ENCODE measurements at places on chromosomes 6 and 20.

DNA sequence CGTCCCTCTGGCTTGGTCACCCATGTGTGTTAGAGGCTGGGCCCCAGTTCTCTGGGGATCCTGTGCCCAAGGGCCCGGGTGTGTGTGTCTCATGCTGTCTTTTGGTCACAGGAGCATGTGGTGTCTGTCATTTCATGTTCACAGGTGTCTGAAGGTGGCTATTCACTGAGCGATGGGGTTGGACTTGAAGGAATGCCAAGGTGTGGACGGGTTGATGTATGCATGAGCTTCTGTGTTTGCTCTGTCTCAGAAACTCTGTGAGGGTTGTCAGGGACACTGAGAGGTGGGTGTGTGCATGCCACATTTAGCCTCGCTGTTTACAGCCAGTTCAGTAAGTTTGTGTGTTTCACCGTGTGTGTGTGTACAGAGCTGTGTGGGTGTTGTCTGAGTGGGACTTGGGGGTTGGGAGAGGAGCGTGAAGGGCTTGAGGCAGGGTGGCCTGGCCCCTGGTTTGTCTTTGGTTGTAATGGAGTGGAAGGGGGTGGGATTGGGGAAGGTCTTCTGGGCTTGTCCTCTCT is 1.2 kb downstream of the DDR1 start:
- no peak for DNase-seq

- no peak for DNase-seq
Measured at GRCh38 chr20:38673725-38674091, 50.6 kb upstream of the SLC32A1 start.

GRCh38 chr6:20891161-20891560 is 356.9 kb downstream of the CDKAL1 start:
- DNase-seq, result no peak

DNA sequence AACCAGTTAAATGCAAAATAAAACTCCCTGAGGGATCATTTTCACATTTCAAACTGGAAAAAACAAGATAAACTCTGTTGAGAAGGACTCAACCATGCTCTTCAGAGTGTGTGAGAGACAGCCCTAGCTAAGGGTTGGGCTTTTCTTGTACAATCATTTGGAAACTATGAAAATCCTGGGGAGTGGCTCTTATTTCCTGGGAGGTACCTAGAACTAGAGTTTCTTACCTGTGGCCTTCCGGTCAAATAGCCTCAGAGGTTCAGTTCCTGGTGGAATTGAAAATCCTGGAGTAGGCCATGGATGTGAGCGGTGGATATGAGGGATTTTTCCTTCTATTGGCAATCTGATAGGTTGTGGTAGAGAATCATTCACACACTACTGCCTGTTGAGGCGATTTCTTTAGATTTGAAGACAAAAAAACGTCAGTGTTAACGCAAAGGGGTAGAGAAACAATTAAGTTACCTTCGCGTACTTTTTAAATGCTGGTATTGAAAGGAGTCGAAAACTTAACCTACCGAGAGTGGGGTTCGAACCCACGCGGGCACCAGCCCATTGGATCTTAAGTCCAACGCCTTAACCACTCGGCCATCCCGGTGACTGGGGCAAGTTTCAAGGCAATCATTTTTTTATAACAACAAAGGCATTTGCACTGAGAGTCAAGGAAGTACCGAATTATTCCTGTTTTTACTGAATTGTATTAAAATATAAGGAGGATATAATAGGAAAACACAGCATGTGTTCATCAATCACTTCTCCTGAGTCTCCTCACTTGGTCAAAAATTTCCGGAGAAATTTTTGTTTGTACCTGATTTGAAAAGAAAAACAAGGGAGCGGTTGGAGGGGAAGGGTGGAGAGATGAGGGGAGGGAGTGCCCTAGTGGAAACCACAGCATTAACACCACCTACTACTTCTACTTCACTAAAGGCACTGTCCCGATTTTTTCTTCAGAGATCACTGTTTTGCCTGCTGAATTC is 191.3 kb downstream of the OR2B2 start:
- DNase-seq, result no peak

DNA sequence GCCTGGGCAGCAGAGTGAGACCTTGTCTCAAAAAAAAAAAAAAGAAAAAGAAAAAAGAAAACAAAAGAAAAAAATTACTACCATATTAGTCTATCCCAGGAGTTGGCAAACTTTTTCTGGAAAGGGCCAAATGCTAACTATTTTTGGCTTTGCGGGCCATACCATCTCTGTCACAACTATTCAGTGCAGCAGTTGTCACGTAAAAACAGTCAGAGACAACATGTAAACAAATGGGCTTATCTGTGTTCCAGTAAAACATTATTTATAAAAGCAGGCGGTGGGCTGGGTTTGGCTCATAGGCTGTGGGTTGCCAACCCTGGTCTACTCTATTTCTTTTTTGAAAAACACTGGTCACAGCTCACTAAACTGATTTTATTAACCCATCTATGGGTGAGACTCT is 53.4 kb downstream of the EYA2 start:
- DNase-seq, result no peak

DNA sequence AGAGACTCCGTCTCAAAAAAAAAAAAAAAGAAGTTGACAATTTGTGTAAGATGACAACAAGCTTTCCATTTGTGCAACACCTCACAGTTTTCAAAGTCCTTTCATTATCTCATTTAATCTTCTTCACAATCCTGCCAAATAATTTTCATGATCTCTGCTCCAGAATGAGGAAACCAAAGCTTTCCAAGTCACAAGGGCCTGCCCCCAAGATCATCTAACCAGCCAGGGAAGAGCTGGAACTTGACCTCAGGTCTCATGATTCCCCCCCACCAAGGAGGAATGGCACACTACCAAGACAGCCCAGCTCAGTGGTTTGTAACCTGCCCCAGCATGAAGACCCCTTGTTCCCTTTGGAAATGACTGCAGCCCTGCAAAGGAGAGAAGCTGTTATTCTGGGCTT is 74.0 kb upstream of the PIM1 start:
- DNase-seq, result no peak

GRCh38 chr6:123855506-123855905 is 51.8 kb downstream of the NKAIN2 start:
- DNase-seq, result no peak

GRCh38 chr20:18835466-18836256 is 22.1 kb downstream of the SCP2D1 start:
- DNase-seq, result no peak

DNA sequence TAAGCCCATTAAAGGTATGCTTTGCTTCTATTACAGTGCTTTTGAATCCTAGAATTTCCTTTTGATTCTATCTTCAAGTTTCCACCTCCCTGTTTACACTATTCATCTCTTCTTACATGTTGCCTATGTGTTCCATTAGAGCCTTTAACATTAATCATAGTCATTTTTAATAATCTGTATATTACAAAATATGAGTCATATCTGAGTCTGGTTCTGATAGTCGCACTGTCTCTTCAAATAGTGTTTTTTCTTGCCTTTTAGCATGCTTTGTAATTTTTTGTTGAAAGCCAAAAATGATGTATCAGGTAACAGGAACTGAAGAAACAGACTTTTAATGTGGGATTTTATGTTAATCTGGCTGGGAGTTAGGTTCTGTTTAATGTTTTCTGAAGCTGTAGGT is 68.4 kb downstream of the DNAAF9 start:
- DNase-seq, result no peak

- no peak for DNase-seq
Measured at GRCh38 chr6:117927866-117928265, 20.8 kb downstream of the SLC35F1 start.

- DNase-seq, result no peak
Measured at GRCh38 chr6:10434235-10434634, 19.4 kb upstream of the TFAP2A start.

- no peak for DNase-seq
Measured at GRCh38 chr6:162697872-162698403, 29.6 kb downstream of the PRKN start.

DNA sequence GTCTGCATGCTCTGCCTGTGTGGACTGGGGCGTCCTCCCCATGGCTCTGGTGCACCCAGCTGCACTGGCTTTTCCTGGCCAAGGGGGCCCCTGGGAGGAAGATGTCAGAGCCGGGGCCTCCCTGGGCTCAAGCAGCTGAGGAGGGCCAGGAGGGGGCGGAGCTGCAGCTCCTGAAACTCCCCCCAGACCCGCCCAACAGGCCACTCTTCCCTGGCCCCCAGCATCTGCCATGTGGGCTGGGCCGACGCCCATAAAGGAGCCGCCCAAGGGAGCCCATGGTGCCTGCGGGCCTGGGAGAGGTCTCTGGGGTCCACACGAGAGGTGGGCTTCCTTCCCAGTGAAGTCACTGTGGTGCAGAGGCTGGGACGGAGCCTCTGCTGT is 4.0 kb downstream of the RBBP8NL start:
- DNase-seq, result no peak

- DNase-seq, result no peak
Measured at GRCh38 chr6:24631671-24632070, 14.3 kb downstream of the KIAA0319 start.

DNA sequence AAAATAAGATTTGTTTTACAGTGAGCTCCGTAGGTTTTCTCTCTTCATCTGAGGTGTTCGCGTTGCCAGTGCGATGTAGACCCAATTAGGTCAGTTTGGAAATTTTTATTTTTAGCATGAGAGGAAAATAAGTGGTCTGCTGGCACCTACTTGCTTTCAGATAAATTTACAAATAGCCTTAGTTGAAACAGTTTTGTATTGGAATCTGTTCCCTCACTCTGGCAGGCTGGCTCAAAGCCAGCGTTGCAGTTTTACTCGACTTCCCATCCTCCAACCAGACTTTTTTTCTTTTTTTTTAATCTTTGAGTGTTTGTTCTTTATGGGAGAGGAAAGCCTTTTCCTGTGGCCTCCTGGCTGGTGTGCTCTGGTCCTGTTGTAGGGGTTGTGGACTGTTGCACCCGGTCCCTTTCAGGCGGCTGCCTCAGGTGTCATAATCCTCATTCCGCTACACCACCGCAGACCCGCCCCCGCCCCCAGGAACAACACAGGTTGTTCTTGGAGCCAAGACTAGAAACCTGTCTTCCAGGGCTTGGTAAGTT is 46.7 kb downstream of the TIAM2 start:
- no peak for DNase-seq

DNA sequence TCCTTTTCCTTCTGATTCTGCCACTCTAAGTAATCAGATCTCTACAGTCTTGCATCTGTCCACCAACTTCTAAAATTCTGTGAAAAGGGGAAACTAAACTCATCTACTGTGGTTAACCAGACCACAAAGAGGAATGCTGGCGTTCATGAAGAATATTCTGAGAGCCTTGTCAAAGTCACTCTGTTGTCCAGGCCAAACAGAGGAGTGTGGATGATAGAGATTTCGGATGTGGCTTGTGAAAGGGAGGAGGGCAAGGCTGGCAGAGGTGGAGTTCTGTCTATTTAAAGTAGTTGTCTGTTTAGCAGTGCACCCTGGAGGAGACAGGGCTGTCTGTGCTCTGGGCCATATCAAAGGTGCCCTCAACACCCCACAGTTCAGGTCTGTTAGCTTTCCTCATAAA is 33.9 kb downstream of the CCN2 start:
- no peak for DNase-seq

- DNase-seq, result no peak
Measured at GRCh38 chr6:126804332-126805064, 314.0 kb upstream of the RSPO3 start.

DNA sequence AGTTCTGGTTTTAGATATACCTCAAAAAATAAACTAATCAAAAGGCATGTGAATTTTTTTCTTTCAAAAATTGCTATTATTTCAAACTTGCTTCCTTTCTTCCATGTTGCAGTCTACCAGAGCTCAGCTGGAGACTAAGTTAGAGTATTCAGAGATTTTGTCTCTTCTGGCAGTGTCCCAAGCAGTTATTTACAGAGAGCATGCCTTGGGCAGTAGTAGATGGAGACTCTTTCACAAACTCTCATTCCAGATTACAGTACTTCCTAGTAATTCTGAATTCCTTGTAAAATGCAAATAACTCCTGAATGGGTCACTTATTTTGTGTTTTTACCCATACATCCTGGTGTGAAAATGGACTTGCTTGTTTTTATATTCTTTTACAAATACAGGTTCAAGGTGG is 703.4 kb downstream of the EPHA7 start:
- no peak for DNase-seq

GRCh38 chr20:57211908-57212533 is 54.4 kb downstream of the BMP7 start:
- DNase-seq, result no peak

- DNase-seq, result no peak
Measured at GRCh38 chr6:36422714-36423100, 19.9 kb downstream of the PXT1 start.

- DNase-seq, result no peak
Measured at GRCh38 chr6:1913577-1913976, 303.9 kb downstream of the FOXC1 start.

Data from stimulated activated CD8-positive, alpha-beta memory T cell treated with anti-CD3 and anti-CD28 coated beads, Interleukin-7, amount 100 ng/mL, for 1 hour (primary cell).